Stimulated activated CD8-positive, alpha-beta memory T cell treated with anti-CD3 and anti-CD28 coated beads, Interleukin-4, amount 100 ng/mL, for 48 hours (primary cell): ENCODE measurements at places on chromosomes 13 and 19.

DNA sequence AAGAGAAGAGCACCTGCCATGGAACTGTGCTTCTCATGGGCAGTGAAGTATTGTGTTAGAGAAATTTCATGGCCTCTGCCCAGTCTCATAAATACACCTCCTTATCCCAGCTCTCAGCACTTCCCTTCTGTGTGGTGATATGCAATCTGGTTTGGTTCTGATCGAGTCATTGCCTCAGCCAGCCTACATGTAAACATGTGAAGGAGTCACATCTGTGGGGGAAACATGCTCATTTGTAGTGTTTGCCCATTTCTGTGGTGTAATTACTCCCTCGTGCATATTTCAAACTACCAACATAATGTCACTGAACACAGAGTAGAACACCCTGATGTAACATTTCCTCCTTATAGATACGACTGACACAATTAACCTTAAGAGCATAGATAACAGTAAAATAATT is 183.0 kb downstream of the DCT start:
- no peak for DNase-seq

DNA sequence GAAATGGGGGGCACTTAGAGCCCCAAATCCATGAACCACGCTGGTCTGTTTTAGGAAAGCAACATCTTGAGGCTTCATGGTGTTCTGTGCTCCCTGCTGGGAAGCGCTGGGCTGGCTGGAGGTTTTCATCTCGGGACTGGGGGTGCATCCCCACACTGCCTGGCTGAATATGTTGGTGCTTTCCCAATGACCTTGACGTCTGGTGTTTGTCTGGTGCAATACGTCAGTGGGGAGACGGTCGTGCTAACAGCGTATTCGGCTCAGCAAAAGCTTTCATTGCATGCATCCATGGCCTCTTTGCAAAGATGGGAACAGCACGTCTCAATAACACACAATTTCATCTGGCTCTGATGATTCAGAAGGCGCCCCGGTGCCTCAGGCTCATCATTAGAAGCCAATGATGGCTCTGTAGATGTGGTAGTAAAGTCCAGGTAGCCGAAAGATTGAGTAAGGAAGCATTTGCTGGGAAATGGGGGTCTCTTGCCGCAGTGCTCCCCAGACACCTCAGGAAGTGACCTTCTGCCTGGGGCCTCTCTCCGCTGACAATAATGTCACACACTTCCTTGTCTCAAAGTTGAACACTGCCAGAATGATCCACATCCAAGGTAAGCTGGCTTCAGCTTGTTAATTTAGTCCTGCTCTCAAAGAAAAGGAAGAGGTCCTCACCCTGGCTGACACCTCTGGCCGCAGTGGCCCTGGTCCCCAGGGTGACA is 97.7 kb downstream of the ING1 start:
- DNase-seq: no peak

DNA sequence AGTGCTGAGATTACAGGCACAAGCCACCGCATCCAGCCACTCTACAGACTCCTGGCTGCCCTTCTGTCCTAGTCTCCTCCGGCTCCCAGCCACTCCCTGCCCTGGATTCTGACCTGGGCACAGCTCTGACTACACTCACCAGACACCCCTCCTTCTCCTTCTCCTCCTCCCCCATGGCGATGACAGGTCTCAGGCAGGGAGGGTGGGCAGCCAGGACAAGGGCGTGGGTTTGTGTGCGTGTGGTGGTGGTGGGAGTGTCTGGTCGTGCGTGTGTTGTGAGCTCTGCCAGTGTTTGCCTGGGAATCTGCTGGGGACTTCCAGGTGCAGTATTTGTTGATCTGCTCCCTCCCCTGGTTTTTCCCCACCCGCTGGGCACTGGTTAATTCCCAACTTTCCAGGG is 3.0 kb upstream of the NCCRP1 start:
- no peak for DNase-seq

DNA sequence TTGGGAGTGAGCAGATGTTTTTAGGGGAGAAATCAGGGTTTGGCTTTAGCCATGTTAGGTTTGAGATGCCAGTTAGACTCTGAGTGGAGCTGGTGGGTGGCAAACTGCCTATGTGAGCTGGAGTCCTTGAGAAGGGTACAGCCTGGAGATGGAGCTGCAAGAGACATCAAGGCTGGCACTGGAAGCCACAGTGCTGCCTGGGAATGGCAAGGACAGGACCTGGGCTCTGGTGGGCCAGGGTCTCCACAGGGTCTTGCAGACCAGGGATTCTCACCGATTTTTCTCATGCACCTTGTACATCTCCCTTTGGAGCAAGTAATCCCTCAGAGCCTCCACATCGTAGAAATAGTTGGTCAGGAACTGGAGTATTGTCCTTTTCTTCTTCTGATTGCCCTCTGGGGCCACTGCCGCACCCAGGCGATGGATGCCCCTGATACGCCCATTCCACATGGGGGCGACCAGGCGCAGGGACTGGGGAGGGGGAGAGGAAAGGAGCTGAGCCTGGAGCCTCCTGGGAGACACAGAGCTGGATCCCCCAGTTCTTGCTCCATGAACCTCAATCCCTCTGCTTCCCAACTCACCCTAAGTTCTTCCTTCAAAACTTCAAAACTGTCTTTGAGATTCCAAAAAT is 1.7 kb downstream of the DMAC2 start:
- no peak for DNase-seq

DNA sequence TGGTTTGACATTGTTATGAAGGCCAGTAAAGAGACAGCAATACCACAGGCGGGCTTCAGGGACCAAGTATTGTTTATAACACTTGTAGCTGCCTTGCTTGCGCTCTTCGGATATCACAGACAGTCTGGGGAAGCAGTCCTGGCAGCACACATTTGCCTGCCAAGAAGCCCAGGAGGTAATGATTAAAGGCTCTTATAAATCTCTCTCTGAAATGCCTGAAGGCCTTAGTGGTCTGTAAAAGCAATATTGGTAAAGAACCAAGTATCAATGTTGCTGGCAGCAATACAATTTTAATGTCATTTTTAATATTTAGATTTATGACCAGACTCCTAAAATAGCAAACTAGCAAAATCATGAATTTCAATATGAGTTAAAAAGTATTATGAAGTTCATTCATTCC is 1312.4 kb downstream of the PCDH9 start:
- DNase-seq: no peak

- no peak for DNase-seq
Observed at GRCh38 chr13:66071608-66072007, 1158.5 kb downstream of the PCDH9 start.

DNA sequence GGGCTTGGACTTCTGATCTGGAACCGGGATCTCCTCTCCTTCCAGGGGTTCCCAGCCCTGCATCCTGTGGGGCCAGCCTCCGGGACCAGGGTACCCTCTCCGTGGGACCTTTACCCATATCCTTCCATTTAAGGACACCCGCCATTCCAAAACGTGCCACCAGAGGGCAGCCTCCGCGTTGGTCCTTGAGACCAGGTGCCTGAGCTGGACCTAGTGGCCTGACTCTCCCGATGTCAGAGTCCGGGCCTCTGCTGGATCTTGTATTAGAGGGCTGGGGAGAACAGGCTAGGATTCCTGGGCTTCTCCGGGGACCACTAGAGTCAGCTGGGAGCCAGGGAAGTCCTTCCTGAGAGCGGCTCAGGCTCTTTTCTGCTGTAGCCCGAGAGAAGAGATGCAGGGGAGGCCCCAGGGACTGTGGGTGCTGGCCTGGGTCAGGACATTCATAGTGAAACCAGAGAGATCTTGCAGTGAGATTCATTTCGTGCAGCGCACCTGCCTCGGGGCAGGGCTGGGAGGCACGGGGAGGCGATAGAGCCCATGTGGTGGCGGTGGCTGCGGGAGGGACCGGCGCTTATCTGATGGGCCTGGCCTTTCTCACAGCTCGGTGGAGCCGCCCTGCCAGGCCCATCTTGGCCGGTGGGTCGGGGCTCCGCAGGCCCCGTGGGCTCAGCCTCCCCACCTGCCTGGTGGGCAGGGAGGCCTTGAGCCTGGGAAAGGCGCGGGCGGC is 9.8 kb upstream of the SLC7A10 start:
- peak; percentile 95 for DNase-seq

DNA sequence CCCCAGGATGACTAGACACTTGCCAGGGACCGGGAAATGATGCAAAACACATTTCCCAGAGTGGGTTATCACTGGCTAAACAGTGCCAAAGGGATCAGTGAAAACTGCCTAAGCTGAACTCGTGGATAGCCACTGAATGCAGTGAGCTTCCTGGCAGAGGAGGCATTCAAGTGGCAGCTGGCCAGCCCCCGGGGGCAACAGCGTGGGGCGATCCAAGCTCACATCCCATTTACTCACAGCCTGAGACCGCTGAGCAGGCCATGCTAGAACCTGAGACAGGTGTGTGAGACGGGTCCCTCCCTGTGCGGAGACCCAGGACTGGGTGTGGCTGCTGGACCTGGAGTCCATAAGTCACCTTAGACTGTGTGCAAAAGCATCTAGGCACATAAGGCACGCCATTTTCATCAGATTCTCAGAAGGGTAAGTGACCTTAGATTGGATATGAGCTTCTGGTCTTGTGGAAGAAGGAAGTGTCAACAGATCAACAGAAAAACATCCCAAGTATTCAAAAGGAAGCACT is 51.9 kb upstream of the SLC15A1 start:
- no peak for DNase-seq

GRCh38 chr19:1066251-1066747 is 668 bp upstream of the ARHGAP45 start:
- no peak for DNase-seq

DNA sequence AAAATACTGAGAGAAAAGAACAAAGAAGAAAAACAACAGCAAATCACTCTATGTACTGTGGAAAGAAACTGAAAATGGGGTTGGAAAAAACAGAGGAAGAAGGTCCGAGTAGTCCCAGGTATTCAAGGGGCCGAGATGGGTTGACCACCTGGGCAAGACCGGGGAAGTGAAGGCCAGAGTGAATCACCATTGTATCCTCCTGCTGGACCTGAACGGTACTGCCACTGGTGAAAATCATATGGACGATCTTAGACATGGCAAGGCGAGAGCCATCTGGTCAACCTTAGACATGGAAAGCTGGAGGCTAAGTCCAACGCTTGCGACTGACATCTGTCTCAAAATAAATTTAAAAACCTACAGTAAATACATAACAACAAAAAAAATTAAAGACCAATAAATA is 44.4 kb upstream of the ZNF91 start:
- DNase-seq: no peak

DNA sequence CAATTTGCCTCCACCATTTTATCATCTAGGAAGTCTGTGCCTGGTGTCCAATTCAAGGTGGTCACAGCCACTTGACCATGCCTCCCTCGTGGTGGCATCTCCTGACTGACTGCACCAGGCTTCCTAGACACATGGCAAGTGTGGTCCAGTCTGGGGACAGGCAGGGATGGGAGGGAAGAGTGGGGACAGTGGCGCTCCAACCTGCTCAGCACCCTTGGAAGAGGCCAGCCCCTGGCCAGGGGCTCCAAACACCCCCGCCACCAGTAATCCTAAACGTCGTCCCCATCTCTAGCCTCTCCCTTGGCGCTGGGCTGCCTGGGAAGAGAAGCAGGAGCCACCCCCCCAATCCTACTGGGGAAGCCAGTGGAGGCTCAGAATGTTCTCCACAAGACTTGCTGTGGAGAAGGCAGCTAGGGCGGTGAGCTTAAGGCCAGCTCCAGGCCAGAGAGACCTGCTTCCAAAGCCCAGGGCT is 2.7 kb downstream of the RPL36 start:
- DNase-seq: peak; percentile 36

- no peak for DNase-seq
Observed at GRCh38 chr19:1087813-1088415, 7.3 kb downstream of the POLR2E start.

DNA sequence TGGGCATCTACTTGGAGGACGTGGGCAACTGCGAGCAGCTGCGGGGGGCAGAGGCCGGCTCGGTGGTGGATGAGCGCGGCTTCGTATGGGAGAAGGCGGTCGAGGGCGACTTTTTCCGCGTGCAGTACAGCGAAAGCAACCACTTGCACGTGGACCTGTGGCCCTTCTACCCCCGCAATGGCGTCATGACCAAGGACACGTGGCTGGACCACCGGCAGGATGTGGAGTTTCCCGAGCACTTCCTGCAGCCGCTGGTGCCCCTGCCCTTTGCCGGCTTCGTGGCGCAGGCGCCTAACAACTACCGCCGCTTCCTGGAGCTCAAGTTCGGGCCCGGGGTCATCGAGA is 10.3 kb upstream of the STRN4 start:
- DNase-seq: no peak

- no peak for DNase-seq
Observed at GRCh38 chr13:59532405-59532804, 631.3 kb downstream of the DIAPH3 start.

DNA sequence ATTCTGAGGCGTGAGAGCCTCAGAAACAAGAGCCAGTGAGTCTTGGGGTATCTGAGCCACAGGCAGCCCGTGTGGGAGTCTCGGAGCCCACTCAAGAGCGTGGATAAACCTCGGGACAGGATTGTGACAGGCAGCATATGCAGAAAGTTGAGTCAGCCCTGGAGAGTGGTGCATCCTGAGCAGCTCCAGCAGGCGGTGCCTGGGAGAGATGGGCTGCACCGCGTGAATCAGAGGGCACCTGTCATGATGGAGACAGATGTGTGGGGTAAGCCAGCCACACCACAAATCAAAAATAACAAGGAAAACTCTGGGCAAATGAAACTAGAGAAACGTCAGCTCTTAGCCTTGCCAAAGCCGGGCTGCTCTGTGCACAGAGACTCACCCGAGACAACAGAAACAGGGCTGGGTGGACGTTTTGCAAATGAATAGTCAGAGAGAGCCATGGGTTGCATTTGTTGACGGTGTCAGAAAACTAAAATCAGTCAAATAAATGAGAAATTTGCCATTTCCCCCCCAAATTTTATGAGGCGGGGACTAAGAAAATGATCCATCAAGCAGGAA is 30.0 kb upstream of the POP4 start:
- DNase-seq: no peak

DNA sequence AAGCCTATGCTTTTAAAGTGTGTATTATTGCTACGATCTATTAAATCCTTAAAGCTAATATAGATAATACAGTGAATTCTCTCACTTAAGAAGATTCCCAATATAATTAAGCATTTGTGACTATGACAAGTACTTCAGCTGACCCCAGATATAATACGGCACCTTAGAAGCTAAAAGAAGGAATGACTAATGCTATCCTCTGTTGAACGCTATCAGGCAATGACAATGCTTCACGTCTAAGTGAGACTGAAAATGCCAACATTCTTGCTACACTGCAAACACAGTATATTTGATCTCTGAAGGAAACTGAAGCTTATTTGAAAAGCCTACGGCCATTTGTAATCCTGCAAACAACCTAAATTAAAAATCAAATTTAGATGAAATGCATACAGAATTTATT is 19.7 kb downstream of the VWA8 start:
- no peak for DNase-seq

DNA sequence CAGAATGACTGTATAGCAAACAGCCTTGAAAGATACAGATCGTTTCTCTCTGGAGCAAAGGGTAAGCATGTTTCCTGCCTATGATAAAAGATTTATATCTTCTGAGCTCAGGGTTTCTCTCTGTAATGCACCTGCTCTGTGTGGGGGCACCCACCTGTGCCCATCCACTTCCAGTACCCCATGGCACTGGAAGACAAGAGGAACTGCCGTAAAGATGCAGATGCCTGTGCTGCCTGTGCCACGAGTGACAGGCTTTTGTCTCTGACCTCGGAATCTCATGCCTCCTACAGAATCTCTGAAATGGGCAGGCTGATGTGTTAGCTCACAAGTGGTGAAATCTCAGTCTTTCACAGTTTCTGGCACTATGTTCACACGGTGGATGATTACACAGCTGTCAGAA is 50.3 kb upstream of the ATP11A start:
- no peak for DNase-seq

- DNase-seq: no peak
Observed at GRCh38 chr13:30241532-30241931, 65.8 kb downstream of the KATNAL1 start.

GRCh38 chr13:25169356-25169755 is 2.7 kb downstream of the AMER2 start:
- no peak for DNase-seq
